ENCODE measurements at places on chromosomes 16 and 17.

GRCh38 chr17:32658470-32659418, 172.0 kb downstream of the CDK5R1 start:
- no peak for DNase-seq

GRCh38 chr16:56610017-56610608, 1.7 kb downstream of the MT2A start:
- peak; percentile 57 for DNase-seq

GRCh38 chr17:43852571-43852970, 5.6 kb downstream of the CD300LG start:
- DNase-seq = no peak

DNA sequence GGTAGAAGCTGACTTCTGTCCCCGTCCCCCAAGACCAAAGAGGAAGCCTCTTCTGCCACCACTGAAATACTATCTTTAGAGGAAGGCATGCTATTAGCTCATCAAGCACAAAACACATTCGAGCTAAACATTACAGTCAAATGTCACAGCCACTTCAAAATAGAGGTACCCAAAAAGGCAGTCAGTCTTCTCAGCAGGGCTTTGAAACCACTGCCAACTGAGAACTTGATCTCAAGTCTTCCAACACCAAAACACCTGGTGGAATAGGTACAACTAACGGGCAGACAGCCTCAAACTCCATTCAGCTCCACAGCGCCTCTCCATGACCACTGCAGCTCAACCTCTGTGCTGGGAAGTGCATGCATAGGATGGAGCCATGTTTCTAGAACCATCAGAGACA, 36.0 kb downstream of the ZFHX3 start:
- DNase-seq = no peak

DNA sequence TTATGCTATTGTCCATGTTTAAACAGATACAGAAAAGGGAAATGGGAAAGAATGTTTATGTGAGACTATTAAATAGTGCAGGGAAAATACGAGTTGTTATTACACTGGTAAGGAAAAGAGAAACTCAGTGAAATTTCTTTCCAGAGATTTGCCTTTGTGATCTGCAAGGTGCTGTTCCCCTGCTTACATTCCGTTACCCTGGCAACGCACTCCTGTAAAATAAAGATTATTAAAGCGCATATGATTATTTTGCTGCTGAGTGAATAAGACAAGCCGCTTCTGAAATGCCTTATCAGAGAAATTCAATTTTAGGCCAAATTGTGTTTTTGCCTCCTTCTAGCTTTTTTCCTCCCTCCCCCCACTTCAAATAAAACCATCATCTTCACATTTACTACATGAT, 328.6 kb upstream of the PMFBP1 start:
- DNase-seq = no peak

DNA sequence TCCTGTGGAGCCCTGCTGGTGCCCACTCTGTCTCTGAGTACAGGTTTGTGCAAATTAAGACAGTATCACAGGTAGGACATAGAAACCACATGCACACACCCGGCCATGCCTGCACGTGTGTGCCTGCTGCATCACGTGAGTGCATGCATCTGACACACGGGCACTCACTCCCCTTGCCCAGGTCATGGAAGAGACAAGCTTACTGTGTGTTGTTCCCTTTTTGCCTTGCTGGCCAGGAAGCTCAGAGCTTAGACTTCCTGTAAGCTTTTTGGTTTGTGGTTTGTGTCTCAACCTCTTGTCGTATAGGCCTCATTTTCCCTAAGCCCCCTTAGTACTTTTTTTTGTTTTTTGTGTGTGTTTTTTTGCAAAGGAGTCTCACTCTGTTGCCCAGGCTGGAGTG, 25.0 kb downstream of the ZNF469 start:
- no peak for DNase-seq

DNA sequence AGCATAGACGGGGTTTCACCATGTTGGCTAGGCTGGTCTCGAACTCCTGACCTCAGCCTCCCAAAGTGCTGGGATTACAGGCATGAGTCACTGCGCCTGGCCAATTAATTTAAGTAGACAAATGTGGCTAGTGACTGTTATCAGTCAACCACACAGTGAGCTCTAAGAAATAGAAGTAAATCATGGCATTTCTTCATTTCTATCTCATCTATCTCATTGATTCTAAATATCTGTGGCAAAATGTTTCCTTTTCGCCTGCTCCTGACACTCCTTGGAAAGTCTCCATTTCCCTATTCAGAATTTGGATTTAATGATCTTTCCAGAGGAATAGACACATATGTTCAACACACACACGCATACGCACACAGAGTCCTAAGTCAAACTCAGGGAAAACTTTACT, 81.3 kb downstream of the HIC1 start:
- peak; percentile 78 for DNase-seq

GRCh38 chr17:72124438-72124775, 3.6 kb downstream of the SOX9 start:
- no peak for DNase-seq

- no peak for DNase-seq
Observed at GRCh38 chr17:59437791-59438281, 106.4 kb downstream of the YPEL2 start.

DNA sequence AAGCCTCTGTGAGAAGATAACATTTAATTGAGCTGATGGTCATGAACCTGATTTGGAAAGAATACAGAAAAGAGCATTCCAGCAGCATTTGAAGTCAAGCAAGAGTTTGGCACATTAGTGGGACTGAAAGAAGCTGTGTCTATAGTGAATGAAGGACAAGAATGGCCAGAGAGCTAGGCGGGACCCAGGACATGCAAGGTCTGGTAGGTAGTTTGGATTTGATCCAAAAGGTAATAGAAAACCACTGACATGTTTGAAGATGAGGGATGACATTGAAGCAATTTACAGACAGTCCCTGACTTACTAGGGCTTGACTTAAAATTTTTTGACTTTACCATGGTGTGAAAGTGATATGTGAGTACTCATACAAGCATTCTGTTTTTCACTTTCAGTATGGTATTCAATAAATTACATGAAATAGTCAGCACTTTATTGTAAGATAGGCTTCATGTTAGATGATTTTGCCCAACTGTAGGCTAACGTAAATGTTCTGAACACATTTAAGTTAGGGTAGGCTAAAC, 7.6 kb downstream of the CYB5B start:
- DNase-seq = no peak

GRCh38 chr17:1787301-1787902, 25.5 kb downstream of the SERPINF1 start:
- peak; percentile 89 for DNase-seq

DNA sequence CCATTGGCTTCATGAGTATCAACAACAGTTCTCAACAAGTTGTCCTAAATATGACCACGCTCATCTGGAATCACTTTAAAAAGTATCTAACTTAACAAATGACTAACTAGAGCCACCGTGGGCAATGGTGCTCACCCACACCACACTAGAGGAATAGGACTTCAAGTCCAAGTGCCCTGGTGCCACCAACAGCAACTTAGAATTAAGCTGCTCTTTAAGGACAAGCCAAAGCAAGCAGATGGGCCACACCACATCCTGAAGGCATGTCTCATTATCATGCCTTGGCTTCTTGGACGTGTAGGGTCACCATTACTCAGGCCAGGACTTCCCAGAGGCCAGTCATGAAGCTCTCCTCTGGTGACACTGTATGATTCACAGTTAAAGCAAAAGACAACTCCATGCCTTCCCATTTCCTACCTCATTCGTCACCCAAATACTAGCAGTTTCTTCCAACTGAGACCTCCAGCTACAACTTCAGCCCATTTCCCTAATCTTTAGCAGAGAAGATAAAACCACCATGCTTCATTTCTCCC, 9.4 kb upstream of the SLC6A4 start:
- peak; percentile 17 for DNase-seq

GRCh38 chr17:6910987-6911603, 79.6 kb upstream of the TEKT1 start:
- DNase-seq = peak; percentile 30

DNA sequence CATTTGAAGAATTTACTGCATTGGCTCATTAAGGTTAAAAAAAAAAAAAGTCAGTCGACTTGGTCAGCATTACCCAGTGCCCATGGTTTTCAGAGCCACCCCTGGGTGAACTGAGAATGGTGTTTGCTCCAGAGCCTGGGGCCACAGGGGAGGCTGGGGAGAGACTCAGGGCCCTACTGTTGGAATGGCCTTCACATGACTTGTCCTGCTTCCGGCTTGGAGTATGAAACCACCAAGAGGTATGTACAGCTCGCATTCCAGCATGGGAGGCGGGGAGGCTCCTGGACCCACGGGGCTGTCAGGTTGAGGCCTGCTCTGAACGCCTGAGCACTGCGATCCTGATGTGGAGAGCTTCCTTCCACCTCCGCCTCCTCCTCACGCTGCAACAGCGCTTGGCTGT, 36.8 kb downstream of the MSI2 start:
- peak; percentile 35 for DNase-seq

GRCh38 chr16:57999971-58000705, at the start of gene ZNF319:
Gene ZNF319 (minus strand): TSS chr16:58000672. CDS start chr16:57998265, 2,407 bp downstream.
- DNase-seq = no peak

GRCh38 chr16:66891360-66891759, 11.0 kb downstream of the PDP2 start:
- no peak for DNase-seq

DNA sequence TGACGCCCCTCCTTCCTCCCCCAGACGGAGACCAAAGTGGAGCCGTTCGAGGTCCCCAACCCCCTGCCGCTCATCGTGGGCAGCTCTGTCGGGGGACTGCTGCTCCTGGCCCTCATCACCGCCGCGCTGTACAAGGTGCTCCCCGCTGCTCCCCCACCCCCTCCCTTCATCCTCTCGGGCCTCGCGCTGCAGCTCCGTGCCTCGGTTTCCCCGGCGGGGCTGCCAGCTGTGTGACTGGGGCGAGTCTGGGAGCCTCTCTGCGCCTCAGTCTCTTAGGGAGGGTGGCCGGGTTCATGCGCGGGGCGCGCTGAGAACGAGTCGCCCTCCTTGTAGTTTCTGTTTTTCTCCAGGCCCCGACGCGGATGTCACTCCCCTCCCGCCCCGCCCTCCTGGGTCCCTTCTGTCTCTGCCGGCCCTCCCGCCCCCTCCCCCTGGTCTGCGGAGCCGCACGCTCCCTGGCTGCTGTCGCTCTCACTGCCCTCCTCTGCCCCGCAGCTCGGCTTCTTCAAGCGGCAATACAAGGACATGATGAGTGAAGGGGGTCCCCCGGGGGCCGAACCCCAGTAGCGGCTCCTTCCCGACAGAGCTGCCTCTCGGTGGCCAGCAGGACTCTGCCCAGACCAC, 23.7 kb upstream of the ITGAX start:
- no peak for DNase-seq

DNA sequence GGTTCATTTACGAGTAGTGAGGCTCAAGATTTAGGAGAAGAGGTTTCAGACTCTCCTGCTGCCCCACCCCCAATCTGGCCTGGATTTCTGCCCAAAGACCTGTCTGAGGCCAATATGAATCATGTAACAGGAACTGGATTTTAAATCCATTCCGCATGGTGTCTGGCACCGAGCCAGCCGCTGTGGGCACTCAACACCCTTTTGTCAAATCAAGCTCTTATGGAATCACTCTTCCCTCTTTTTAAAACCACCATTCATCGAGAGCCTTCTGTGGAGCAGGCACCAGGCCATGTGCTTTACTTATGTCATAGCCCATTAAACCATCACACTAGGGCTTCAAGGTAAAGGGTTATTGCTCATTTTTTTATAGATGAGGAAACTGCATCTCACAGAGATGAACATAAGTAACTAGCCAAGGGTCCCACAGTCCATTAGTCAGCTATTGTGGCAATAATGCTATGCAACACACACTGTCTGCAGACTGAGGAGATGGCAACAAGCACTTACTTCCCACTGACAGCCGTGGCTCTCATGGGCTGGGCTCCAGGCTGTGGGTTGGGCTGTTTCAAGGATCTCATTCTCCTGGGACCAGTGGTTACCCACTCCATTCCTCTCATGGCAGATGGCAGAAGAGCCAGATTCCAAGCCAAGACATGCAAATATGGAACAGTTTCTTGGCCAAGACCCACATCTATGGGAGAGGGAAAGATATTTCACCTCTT, 93.6 kb downstream of the WSCD1 start:
- peak; percentile 14 for DNase-seq

- no peak for DNase-seq
Observed at GRCh38 chr16:1916640-1916990, 1.6 kb downstream of the HS3ST6 start.

DNA sequence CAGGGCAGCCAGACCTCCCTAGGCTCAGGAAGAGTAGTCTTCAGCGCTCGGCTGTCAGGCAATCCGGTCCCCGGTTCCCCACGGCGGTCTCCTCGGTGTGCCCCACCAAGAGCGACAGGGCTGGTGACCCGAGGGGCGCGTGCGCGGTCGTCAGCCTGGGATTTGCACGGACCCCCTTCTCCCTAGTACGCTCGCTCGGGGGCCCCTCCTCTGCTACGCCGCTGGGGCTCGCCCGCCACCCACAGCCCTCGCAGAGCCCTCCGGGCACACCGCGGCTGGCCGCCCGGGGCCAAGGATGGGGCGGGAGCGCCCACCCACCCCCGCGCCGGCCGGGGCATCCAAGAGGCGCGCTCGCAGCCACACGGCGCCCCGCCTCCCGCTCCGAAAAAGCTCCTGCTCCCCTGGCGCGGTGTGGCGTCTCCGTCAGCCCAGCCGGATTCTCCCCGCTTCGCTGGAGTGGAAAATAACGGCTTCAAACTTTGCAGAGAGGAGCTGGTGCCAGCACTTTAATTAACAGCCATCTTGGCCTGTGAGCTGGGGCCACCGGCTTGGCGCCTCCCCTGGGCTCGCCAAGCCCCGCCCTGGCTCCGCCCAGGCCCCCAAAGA, 2.1 kb upstream of the C1QL1 start:
- peak; percentile 19 for DNase-seq

GRCh38 chr17:63706336-63707082, 6.6 kb upstream of the LIMD2 start:
- no peak for DNase-seq

- DNase-seq = peak; percentile 80
Observed at GRCh38 chr16:17380613-17381012, 90.1 kb downstream of the XYLT1 start.

DNA sequence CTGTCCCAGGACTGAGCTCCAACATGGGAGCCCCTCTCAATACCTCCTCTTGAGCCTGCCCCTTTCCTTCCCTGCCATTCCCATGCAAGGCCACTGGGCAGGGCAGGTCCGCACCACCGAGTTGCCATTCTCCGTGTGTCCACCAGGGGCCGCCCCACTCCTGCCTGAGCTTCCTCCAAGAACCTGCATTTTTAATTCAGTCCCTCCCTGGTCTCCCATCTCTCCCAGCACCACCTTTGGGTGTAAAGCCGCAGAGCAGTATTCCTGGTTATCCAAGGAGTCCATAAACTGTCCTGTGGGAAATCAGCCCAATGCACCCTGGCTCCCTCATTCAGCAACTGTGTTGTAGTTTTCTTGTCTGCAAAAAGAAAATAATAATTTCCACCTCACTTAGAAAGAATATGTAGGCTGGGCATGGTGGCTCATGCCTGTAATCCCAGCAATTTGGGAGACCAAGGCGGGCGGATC, 15.9 kb upstream of the ANKRD40CL start:
- DNase-seq = peak; percentile 78

DNA sequence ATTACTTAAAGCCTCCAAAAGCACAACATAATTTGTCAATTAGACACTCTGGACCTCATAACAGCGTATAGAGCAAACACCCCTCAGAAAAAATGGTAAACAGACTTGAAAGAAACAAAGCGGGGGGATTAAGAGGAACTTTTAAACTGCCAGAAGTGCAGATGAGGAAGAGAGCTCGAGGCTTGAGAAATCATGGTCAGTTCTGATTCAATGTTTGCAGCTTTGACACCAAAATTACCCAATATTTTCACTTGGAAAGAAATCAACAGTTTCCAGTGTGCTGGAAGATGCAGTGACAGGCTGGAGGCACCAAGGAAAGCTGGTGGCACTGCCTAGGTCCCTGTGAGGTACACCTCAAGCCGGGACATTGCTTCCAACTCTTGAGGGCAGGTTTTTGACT, 180.9 kb upstream of the TOX3 start:
- no peak for DNase-seq
